ENCODE measurements at places on chromosomes 3 and 15. TPM values are rescaled to one million over a fixed set of nuclear protein-coding genes. Genes with fewer than 3 reads are reported as not detected.

PARP6 gene
- 34.4 TPM for polyA plus RNA-seq

NRROS gene
- 18.9 TPM for polyA plus RNA-seq

MUC4 gene
- 0.01 TPM for polyA plus RNA-seq

SH3GL3 gene
- polyA plus RNA-seq = not detected

ZNF662 gene
- polyA plus RNA-seq = not detected

EIF5A2 gene
- 5.9 TPM for polyA plus RNA-seq

WHAMM gene
- polyA plus RNA-seq = 3.4 TPM

SLC51A gene
- polyA plus RNA-seq = 0.90 TPM

ADAMTS7 gene
- 0.04 TPM for polyA plus RNA-seq

CAV3 gene
- polyA plus RNA-seq = not detected

CCDC32 gene
- polyA plus RNA-seq = 131 TPM

CFAP44 gene
- 0.34 TPM for polyA plus RNA-seq

SLC38A3 gene
- polyA plus RNA-seq = not detected

PPM1L gene
- polyA plus RNA-seq = 3.0 TPM

DNAH1 gene
- polyA plus RNA-seq = 1.1 TPM

PLA2G4F gene
- polyA plus RNA-seq = not detected

CSTA gene
- polyA plus RNA-seq = not detected

INKA1 gene
- polyA plus RNA-seq = 35.5 TPM

CASR gene
- polyA plus RNA-seq = not detected

THAP10 gene
- polyA plus RNA-seq = 0.68 TPM

ASB7 gene
- polyA plus RNA-seq = 11.1 TPM

SERINC4 gene
- polyA plus RNA-seq = 1.1 TPM

IL16 gene
- 301 TPM for polyA plus RNA-seq

SI gene
- polyA plus RNA-seq = not detected

ROBO2 gene
- not detected for polyA plus RNA-seq
